Right atrium auricular region (tissue), 2 donors: ENCODE measurements at places on chromosomes 11 and 22. TPM values are rescaled to one million over a fixed set of nuclear protein-coding genes. Genes with fewer than 3 reads are reported as not detected.
A peak's percentile ranks its signal among the peaks of the same experiment; 100 is the strongest.

TENM4 gene
- 0.98 TPM for total RNA-seq

DNA sequence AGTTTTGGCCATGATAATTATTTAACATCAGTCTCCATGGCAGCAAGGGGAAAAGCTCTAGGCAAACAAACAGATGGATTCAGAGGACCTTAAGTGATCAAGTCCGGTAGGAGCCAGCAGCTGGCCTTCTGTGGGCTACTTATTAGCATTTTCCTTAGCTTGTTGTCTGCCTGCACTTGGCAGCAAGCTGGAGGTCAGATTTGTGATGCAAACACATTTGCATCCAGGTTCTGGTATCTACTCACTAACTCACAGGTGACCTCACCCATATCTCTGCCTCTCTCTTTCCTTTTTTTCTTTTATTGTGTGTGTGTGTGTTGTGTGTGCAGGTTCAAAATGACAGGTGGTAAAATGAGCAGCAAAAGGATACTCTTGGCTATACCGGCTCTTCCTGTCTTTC, 32.3 kb downstream of the ARHGAP42 start:
- H3K4me3 ChIP-seq, result no peak overlapping the region
- H3K36me3 ChIP-seq, result no peaks in the 10 kb centered on the region
- H3K27ac ChIP-seq, result peak overlapping the region; percentile 57
- H3K27me3 ChIP-seq, result no peaks in the 10 kb centered on the region

- no peak overlapping the region for H3K4me3 ChIP-seq
- H3K36me3 ChIP-seq, result no peaks in the 10 kb centered on the region
- no peaks in the 10 kb centered on the region for H3K27me3 ChIP-seq
- H3K4me1 ChIP-seq, result no peaks in the 10 kb centered on the region
Measured at GRCh38 chr11:105000167-105000566, 22.8 kb downstream of the CASP5 start.

- no peaks in the 10 kb centered on the region for H3K36me3 ChIP-seq
- H3K27ac ChIP-seq, result peak overlapping the region; percentile 58
- H3K4me3 ChIP-seq, result no peak overlapping the region
Measured at GRCh38 chr22:28027453-28028448, 108.7 kb upstream of the PITPNB start.

UFD1 gene
- 22.7 TPM for total RNA-seq

GRCh38 chr11:122319085-122319484, 203.1 kb upstream of the BLID start:
- no peaks in the 10 kb centered on the region for H3K36me3 ChIP-seq
- H3K4me3 ChIP-seq, result no peak overlapping the region
- no peak for DNase-seq
- peaks cover 27% of the 10 kb centered on the region for H3K4me1 ChIP-seq

DNA sequence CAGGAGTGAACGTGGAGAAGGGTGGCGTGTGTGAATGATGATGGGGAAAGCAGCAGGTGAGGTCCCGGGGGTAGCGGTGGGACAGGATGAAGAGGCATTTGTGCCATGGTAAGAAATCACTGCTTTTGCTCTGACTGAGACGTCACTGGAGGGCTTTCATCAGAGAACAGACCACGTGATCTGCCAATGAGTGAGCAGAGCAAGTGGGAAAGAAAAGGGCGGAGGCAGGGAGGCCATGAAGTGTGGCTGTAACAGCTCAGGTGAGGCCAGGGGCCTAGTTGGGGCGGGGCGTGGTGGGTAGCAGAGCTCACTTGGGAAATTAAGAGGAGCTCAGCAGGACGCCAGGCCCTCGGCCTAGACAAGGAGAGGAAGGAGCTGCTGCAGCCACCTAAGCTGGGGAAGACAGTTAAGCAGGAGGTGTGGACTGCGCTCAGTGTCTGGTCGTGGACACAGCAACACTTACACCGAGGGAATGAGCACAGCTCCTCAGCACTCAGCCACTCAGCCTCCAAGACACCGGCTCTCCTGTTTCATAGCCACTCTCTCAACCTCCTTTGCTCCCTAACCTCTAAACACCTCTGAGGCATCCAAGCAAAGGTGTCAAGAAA, 14.1 kb upstream of the TMEM121B start:
- no peak for DNase-seq
- peaks cover 18% of the 10 kb centered on the region for H3K36me3 ChIP-seq
- no peaks in the 10 kb centered on the region for H3K27me3 ChIP-seq
- H3K27ac ChIP-seq, result no peak overlapping the region
- H3K4me1 ChIP-seq, result no peaks in the 10 kb centered on the region
- H3K4me3 ChIP-seq, result no peak overlapping the region

- H3K36me3 ChIP-seq, result peaks cover under 1% of the 10 kb centered on the region
- DNase-seq, result peak; percentile 64
- H3K27me3 ChIP-seq, result no peaks in the 10 kb centered on the region
- no peaks in the 10 kb centered on the region for H3K4me1 ChIP-seq
- H3K27ac ChIP-seq, result no peak overlapping the region
- H3K4me3 ChIP-seq, result no peak overlapping the region
Measured at GRCh38 chr11:6443269-6444003, 2.6 kb upstream of the HPX start.

DNA sequence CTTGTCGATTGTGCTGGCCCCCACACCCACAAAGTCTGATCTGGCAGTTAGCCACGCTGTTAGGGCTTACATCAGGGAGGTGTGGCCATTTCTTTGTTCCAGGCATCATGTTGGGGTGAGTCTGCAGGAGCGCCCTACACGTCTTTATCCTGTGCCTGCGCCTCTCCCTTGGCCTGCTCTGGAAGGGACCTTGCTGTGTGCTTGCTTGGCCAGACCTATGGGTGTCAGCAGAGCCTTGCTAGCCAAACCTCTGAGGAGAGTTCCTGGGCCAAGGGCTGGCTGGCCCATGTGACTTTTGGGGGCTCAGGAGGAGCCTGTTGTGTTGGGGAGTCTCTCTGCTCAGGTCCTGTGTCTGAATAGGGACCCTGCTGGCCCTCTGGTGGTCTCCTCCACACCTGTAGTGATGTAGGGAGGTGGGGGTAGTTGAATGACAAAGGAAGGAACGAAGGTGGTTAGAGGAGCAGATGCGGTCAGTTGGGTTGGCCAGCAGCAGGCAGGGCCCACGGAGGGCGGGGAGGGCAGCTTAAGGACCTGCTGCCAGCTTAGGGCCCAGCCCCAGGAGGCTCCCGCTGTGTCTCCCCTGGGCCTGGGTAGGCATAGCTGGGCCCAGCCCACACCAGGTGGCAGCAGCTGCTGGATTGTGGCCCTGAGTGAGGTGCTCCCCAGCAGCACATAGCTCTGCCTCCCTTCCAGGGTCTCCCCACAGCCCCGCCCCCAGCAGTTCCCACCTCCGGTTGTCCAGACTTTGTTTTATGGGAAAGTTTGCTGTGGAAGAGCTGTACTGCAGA, 7.9 kb downstream of the PPIL2 start:
- H3K27me3 ChIP-seq, result no peaks in the 10 kb centered on the region
- H3K27ac ChIP-seq, result no peak overlapping the region
- no peak for DNase-seq
- H3K4me3 ChIP-seq, result no peak overlapping the region
- H3K36me3 ChIP-seq, result peaks cover 59% of the 10 kb centered on the region

GRCh38 chr11:24965748-24966147, 468.9 kb downstream of the LUZP2 start:
- no peaks in the 10 kb centered on the region for H3K36me3 ChIP-seq
- no peak for DNase-seq
- H3K27me3 ChIP-seq, result no peaks in the 10 kb centered on the region
- no peak overlapping the region for H3K4me3 ChIP-seq
- H3K4me1 ChIP-seq, result no peaks in the 10 kb centered on the region
- H3K27ac ChIP-seq, result no peak overlapping the region

DNA sequence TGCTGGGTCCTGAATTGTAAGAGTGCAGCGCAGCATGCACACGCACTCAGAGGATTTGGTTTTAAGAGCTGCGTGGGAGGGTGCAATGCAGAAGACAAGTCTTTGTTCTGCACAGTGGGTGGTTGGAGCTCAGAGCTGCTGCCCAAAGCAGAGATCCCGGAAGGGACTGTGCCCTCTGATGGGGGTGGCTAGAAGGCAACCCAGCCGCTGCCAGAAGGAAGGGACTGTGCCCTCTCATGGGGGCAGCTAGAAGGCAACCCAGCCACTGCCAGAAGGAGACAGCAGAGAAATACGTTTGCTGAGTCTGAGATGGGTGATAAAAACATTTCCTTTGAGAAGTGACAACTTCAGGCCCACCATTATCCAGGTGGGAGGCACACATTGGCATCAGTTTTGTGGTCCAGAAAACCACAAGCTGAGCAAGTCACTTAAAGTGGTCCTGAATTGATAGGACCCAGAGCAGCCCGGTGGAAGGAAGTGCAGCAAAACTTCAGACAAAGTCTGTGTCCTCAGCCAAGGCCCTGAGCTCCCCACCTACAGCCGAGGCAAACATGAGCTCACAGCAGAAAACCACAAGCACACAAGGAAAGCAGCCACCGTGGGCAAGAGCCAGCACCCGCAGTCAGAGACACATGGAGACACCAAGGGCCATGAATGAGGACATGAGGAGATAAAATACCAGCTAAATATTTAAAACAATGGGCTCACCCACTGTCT, 4.3 kb downstream of the KRTAP5-6 start:
- H3K36me3 ChIP-seq, result no peaks in the 10 kb centered on the region
- no peak overlapping the region for H3K27ac ChIP-seq

- H3K4me3 ChIP-seq, result no peak overlapping the region
- no peaks in the 10 kb centered on the region for H3K27me3 ChIP-seq
Measured at GRCh38 chr11:92211576-92212167, 12.9 kb upstream of the FAT3 start.

DNA sequence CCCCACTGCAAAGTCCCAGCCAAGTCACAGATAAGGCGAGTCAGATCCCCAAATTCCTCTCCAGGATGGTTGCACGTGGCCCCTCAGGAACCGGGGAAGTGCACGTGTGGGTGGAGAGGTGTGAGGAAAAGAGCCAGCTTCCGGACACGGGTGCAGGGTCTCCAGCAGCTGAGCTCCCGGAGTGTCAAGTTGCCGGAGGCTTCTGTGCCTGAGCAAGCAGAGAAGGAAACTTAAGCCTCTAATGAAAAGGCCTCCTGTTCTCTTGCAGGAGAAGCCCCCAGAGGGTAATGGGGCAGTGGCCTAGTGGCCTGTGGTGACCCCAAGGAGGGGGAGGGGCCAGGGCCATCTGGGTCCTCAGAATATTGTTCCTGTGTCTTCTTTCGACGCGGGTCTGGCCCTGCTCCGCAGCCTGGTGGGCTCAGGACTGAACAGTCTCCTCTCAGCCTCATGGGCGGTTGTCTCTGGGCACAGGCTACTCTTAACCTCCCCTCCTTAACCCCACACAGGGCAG, 147.9 kb downstream of the FEZ1 start:
- H3K4me1 ChIP-seq, result peaks cover 52% of the 10 kb centered on the region
- H3K27ac ChIP-seq, result no peak overlapping the region
- no peaks in the 10 kb centered on the region for H3K27me3 ChIP-seq
- no peaks in the 10 kb centered on the region for H3K36me3 ChIP-seq
- H3K4me3 ChIP-seq, result no peak overlapping the region

OR8G1 gene
- not detected for total RNA-seq

ELMOD1 gene
- 4.2 TPM for total RNA-seq

DNA sequence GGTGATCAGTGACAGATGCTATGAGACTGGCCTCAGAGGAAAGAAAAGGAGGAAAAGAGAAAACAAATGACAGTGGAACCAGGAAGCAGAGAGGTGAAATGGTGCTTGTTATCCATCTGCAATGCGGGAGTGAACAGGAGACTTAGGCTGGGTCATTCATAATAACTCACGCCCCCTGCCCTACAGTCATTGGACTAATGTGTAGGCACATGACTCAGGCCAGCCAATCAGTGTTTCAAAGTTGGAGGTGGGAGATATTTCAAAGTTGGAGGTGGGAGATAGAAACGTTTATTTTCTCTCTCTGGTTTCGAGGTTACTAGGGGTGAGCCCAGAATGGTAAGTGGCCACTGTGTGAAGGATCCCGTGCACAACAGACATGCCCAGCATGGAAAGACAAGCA, 30.3 kb downstream of the SLC22A6 start:
- no peaks in the 10 kb centered on the region for H3K36me3 ChIP-seq
- no peaks in the 10 kb centered on the region for H3K4me1 ChIP-seq
- no peaks in the 10 kb centered on the region for H3K27me3 ChIP-seq
- H3K27ac ChIP-seq, result no peak overlapping the region
- H3K4me3 ChIP-seq, result no peak overlapping the region

DNA sequence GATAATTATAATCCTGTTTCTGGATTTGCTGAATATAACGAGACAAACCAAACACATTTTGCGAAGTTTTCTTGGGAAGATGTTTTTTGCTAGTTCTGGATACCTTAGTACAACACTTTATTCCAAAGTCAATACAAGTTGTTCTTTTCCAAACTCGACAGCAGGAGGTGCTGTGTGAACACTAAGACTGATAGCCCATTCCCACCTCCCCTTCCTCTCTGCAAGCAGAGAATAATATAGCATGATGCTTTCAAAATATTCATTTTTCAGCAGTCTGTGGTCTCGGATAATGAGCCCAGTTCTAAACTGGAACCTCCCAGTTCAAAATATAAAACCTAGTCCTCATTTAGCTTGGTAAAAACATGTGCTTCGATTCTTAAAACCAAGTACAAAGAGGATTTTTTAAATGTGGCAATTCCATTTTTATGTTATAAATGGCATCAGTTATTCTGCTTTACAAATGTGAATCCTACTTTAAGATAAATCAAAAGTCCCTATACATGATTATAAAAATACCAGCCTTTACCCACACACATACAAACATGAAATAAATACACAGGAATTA, 129.1 kb downstream of the DCDC1 start:
- H3K27me3 ChIP-seq, result no peaks in the 10 kb centered on the region
- DNase-seq, result no peak
- H3K27ac ChIP-seq, result no peak overlapping the region
- H3K4me3 ChIP-seq, result no peak overlapping the region
- H3K4me1 ChIP-seq, result no peaks in the 10 kb centered on the region
- H3K36me3 ChIP-seq, result no peaks in the 10 kb centered on the region

CNTN5 gene
- total RNA-seq, result not detected

DNA sequence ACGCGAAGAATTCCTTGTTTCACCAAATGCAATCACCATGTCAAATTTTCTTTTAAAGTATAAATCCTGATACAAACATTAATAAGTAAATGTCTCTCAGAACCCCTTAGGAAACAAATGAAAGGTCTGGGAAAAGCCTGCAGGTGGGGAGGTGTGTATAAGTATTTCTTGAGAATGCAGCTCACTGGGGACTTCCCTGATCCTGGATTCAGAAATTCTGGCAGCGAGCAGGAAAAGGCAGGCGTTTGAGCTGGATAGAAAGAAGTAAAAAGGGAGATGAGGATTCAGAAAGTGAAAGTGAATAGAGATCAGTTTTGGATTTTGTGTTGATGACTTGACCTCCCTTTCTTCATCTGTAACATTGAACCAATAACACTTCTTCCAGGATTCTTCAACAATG, 68.3 kb upstream of the CTSC start:
- no peak for DNase-seq
- H3K27ac ChIP-seq, result no peak overlapping the region
- H3K4me3 ChIP-seq, result no peak overlapping the region
- no peaks in the 10 kb centered on the region for H3K36me3 ChIP-seq

GRCh38 chr11:81570669-81571068, 1163.0 kb downstream of the FAM181B start:
- no peak overlapping the region for H3K4me3 ChIP-seq
- no peak for DNase-seq
- no peak overlapping the region for H3K27ac ChIP-seq
- no peaks in the 10 kb centered on the region for H3K27me3 ChIP-seq

GRCh38 chr22:19629720-19630419, 84.4 kb upstream of the SEPTIN5 start:
- DNase-seq, result peak; percentile 66
- no peak overlapping the region for H3K27ac ChIP-seq
- H3K27me3 ChIP-seq, result no peaks in the 10 kb centered on the region
- H3K4me1 ChIP-seq, result no peaks in the 10 kb centered on the region
- no peak overlapping the region for H3K4me3 ChIP-seq

GRCh38 chr11:118009864-118010737, 23.9 kb downstream of the IL10RA start:
- no peaks in the 10 kb centered on the region for H3K4me1 ChIP-seq
- H3K36me3 ChIP-seq, result no peaks in the 10 kb centered on the region
- no peaks in the 10 kb centered on the region for H3K27me3 ChIP-seq
- peak overlapping the region; percentile 35 for H3K27ac ChIP-seq
